CD4-positive, alpha-beta T cell treated with Interleukin-2 at 100 ng/mL for 4 hours (primary cell): ENCODE measurements at places on chromosomes 1 and 21.

- no peak for DNase-seq
Observed at GRCh38 chr1:21188235-21188634, 11.5 kb upstream of the EIF4G3 start.

- no peak for DNase-seq
Observed at GRCh38 chr1:30745156-30745833, 12.3 kb downstream of the LAPTM5 start.

DNA sequence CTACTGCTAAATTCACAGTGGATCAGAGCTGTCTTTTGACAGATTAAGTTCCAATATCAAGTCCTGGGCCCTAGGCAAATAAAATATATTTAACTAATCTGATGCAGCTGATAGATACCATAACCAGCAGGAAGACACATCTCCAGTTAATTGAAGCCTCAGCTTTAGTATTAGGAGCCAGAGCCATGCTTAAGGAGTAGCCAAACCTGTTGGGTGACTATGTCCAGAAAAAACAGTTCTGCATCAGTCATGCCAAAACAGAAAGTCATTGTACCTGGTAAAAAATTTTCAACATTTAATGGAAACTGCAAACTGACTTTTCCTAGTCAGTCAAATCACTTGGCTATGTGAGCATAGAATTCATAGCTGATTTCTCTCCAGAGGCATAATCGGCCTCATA, 200.5 kb upstream of the RUNX1 start:
- DNase-seq, result no peak

- no peak for DNase-seq
Observed at GRCh38 chr21:22174746-22175145, 1176.5 kb downstream of the NCAM2 start.

DNA sequence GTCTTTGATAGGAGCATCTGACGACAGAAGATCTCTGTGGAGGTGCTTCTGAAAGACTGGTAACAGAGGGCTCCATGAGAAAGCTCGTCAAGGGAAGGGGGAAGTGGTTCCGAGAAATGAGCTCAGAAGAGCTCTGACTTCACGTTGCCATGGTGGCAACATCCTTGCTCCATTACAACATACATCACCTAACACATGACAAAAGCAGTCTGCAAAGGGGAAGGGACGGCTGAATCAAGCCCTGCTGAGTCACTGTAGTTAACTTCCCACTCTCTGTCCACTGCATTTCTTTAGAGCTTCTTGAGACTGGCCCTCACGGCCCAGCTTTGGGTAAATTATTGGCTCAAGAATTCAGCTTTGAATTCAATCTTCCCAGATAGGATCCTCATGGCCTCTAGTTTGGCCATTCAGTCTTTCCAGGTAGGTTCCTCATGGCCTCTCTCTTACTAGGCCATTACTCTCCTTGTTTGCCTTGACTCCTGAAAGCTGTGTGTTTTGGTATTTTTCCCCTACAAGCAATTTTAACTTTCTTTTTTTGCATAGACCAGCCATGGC, 88.0 kb upstream of the ZNF648 start:
- peak; percentile 22 for DNase-seq

- DNase-seq, result peak; percentile 94
Observed at GRCh38 chr1:154607609-154608396, at the start of gene ADAR. ADAR (minus strand) TSS chr1:154608186; CDS start chr1:154608006, 180 bp downstream.

- no peak for DNase-seq
Observed at GRCh38 chr1:30860320-30860652, 48.3 kb downstream of the SDC3 start.

DNA sequence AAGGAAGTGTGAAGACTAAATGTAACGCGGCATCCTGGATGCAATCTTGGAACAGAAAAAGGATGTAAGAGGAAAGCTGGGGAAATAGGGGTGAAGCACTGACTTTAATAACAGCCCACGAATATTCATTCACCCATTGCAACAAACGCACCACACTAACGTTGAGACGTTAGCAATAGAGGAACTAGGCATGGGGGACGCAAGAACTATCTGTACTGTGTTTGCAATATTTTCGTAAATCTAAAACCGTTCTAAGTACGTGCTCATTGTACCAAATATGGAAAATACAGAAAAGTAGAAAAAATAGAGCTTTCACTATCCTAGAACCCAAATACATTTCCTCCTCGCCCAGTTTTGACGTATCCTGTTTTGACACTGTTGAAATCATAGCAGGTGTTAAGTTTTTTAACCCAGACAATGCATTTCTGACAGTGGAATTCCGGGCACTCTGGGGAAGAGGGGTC, 3.9 kb downstream of the LAPTM5 start:
- DNase-seq, result peak; percentile 29

GRCh38 chr1:117122330-117123025, 929 bp upstream of the TRIM45 start:
- no peak for DNase-seq

DNA sequence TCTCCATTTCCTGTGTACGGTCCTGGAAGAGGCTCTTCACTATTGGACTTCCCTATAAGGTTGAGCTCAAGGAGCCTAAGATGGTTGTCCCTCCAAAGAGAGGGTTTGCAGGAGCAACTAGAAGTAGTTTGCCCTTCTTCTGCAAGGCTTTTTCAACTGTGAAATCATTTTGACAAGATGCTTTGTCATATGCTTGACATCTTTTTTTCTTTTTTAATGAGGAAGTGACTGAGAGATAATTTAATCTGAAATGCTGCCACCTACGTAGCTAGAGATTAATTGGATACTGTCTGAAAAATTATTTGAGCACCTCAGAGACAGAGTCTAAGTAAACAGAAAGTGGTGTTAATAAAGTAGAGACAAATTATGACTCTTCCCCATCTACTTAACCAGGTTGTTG, 97.0 kb downstream of the CHRM3 start:
- no peak for DNase-seq

DNA sequence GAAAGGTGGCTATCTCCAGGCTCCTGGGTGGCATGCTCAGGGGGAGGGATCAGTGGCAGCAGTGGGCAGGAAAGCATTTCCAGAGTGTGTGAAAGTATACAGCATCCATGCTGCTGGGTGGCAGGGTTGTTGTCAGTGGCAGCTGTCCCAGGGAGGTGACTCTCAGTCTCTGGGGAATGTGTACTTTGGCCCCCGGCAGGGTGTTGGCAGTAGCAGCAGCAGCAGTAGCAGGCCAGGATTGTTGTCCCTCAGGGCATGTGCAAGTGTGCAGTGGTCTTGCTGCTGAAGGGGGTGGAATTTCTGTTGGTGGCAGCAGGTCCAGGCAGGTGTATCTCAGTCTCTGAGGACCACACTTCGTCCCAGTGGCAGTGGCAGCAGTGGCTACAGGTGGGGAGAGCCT, 71.7 kb upstream of the GUCA2B start:
- no peak for DNase-seq

- DNase-seq, result no peak
Observed at GRCh38 chr1:217674028-217674729, 43.0 kb downstream of the SPATA17 start.

- DNase-seq, result no peak
Observed at GRCh38 chr1:7528386-7529198, 242.5 kb upstream of the VAMP3 start.

DNA sequence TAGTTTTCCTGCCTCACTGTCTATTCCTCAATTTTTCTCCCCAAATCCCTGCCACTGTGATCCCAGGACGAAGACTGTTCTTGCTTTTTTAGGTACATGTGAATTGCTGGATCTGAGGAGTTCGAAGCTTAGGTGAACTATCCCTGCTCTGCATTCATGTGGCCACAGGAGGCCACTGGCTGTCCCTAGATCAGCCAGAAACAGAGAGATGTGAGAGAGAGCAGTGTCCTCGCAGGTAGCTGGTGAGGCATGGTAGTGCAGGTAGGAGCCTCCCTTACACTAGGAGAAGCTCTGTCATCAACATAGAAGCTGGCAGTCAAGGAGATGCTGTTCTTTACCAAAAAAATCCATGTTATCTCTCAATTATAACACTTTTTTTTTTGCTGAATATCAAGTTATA, 71.5 kb downstream of the USP24 start:
- no peak for DNase-seq

GRCh38 chr1:203206129-203206687, 19.7 kb upstream of the CHI3L1 start:
- no peak for DNase-seq

DNA sequence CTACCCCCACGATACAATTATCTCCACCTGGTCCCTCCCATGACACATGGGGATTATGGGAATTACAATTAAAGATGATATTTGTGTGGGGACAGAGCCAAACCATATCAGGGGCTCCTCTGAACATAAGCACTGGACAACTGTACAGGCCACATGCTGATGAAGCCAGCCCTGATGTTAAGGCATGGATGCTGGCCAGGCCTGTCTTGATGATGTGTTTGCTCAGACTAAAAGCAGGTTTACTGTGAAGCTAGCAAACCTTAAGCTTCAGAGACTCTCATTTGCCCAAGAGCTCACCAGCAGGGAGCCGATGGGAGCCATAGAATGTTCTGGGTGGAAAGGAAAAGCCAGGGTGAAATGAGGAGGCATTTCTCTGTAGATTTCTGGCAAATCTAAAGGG, 135.3 kb upstream of the KCNK1 start:
- no peak for DNase-seq

DNA sequence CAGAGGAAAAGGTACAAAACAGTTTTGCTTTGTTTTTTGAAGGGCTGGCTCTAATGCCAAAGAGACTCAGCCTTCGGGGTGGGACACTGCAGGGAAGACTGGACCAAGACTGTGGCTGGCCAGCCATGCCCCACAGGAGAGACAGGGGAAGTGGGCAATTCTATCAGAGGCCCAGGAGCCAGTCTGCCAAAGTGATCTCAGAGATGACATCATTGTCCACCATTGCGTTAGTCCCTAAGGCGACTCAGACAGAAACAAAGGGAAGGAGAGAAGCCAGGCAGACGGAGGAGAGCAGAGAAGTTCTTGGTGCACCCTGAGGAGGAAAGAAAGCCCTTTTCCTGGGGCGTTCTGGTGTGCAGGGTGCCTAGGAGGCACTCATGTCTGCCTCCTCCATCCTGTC, 26.4 kb downstream of the OPTC start:
- no peak for DNase-seq

GRCh38 chr1:165958306-165958705, 130.9 kb downstream of the UCK2 start:
- DNase-seq, result no peak

DNA sequence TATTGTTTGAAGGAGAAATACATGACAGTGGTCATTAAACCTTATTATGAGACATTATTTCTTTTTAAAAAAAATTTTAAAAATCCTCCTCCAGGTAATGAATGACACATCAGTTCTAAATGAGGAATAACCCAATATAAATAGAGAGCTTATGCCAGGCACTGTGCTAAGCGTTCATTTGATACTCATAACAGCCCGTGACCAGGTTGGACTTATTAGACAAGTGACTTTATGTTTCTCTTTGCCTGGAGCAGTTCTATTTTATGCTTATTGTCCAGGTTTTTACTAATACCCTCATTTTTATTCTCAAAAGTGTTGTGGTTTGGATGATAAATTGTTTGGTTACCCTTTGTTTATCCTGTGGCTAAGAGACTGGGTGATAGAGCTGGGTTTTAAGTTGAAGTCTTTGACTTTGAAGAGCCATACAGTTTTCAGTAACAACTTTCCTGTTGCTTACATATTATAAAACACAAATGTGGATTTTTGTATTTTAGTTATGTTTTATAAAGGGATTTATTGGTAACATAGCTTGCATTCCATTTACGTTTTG, 84.2 kb downstream of the RABGAP1L start:
- no peak for DNase-seq

DNA sequence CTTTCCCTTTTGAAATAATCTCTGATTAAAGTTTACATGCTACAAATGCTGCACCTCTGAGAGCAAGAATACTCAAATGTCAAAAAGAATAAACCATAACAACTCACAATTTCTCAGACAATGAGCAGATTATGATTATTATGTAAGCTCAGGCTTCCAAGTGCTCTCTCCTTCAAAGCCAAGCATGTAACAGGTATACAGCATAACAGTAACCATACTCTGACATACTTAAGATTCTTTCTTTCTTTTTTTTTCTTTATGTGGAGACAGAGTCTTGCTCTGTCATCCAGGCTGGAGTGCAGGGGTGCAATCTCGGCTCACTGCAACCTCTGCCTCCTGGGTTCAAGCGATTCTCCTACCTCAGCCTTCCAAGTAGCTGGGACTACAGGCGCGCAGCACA, 155.4 kb downstream of the EIF4G3 start:
- no peak for DNase-seq

DNA sequence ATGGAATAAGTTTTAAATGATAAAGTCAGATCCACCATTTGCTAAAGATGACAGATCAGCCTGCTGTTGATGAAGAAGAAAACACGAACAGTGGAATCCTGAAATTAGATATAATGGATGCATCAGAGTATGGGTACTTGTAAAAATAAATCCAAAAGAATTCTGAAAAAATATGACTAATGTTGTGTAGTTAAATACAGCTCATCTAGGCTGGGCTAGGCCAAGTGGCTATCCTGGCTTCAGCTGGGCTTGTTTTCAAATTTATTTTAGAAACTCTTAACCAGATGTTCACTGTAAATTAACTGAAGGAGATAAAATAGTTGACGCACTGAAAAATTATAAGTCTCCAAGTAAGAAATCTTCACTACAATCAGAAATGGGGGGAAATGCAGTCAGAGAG, 7.4 kb upstream of the RGS2 start:
- no peak for DNase-seq

GRCh38 chr1:156622581-156623297, 3.5 kb downstream of the HAPLN2 start:
- DNase-seq, result no peak

GRCh38 chr1:65170511-65171142, 22.6 kb downstream of the AK4 start:
- no peak for DNase-seq
